Eye (tissue), 1 donor: ENCODE measurements at places on chromosomes 16 and 17.
A peak's percentile ranks its signal among the peaks of the same experiment; 100 is the strongest.

- DNase-seq: no peak
These were observed 4.4 kb downstream of the FMNL1 start for GRCh38 chr17:45225964-45226530.

- DNase-seq: no peak
These were observed 234.6 kb downstream of the HS3ST3A1 start for GRCh38 chr17:13367154-13367553.

- no peak for DNase-seq
These were observed 158.0 kb upstream of the HS3ST3A1 start for GRCh38 chr17:13759518-13760335.

DNA sequence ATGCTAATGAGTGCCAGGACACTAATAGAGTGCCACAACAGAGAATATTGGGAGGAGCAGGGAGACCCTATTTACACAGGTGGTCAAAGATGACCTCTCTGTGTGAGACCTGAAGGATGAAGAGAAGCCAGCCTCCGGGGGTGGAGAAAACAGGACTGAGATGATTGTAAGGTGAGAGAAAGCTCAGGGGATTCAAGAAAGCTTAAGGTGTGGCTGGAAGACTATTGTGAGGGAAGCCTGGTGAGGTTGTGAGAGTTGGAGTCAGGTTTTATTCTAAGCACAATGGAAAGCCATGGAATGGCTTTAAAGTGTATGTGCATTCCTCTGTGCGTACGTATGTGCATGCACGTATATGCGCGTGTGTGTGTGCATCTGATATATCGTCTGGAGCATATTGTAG, 10.4 kb upstream of the MARCHF10 start:
- no peak for DNase-seq

DNA sequence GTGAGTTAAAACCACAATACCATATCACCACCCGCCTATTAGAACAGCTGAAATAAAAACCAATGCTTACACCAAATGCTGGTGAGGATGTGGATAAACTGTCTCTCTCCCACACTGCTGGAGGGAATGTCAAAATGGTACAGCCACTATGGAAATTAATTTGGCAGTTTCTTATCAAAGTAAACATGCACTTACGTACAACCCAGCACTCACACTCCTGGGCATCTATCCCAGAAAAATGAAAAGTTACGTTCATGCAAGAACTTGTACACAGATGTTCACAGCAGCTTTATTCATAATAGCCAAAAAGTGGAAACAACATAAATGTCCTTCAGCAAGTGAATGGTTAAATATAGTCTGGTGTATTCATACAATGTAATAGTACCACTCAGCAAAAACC, 173.2 kb upstream of the MYOCD start:
- DNase-seq: no peak

DNA sequence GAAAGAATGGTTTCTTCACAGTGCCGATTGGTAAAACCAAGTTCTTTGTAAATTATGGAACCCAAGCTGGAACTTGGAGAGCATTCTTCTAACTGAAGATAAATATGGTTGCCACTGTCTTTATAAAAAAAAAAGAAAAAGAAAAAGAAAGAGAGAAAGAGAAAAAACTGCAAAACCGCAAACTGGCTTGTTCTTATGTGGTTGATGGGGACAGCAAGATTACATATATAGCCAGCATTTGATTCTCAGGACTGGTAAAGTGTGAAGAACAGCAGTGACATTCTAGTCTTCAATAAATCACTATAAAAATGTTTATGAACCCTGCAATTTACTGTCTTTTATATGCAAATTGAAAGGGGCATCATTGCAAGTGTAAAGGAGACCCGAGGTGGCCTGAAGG, 605.1 kb downstream of the MAF start:
- no peak for DNase-seq

DNA sequence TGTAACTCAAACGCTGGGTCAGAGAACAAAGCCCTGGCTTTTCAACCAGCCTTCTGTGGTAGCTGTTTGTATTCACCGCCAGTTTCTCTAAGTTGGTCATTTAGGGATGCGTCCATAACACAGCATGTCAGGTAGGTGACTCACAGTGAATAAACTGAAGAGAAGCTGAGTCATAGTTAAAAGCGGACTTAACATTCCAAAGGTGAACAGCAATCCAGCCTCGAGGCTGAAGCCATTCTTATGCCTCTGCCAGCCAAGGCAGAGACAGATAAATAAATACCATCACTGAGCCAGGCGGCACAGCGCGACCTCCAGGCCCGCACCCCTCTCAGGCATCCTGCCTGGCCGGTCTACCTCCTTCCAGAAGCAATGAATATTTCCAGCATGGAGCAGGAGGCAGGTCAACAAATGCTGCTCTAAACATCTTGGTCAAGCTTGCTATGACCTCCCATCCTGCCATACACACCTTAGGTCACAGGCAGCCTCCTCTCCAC, 12.4 kb upstream of the CACNG4 start:
- peak; percentile 39 for DNase-seq

DNA sequence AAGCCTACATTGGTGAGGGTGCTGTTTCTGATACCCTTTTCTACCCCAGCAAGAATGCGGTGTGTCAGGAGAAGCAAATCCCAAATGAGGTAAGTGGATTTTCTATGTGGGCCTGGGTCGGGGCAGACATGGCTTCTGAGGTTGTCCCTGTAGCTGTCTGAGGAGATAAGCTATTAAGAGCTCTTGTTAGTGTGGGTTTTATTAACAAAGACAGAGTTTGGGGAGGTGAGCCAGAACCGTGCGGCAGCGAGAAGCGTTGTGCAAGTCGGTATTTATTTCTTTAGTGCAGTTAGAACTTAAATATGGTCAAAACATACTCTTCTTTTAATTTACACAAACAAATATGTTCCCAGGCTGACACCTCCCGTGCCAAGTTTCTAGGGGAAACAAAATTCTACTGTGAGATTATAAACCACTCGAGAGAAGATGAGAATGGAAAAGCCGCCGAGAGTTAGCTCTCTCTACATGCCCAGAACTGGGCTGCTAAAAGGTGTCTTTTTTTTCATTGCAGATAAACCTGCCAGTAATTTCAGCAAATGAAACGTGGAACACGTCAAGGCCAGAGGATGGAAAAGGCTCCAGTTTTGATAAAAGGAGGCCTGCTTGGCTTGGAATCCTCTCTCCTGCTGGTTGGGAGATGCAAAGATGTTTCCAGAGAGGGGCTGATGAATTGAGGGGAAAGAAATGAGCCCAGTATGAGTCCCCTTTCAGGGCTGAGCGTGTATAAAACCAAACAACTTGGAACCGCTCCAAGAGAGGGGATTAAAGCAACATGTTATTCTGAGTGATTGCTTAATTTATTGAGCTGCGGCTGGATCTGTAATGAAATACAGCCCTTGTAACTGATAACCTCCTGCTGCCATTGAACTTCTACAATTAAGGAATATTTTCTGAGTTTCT, 254.6 kb downstream of the MRTFB start:
- peak; percentile 87 for DNase-seq

DNA sequence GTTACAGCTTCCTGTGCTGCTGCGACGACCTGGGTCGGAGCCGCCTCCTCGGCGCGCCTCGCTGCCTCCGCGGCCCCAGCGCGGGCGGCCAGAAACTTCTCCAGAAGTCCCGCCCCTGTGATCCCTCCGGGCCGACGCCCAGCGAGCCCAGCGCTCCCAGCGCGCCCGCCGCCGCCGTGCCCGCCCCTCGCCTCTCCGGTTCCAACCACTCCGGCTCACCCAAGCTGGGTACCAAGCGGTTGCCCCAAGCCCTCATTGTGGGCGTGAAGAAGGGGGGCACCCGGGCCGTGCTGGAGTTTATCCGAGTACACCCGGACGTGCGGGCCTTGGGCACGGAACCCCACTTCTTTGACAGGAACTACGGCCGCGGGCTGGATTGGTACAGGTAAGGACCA, 746 bp downstream of the HS3ST2 start:
- DNase-seq: no peak

DNA sequence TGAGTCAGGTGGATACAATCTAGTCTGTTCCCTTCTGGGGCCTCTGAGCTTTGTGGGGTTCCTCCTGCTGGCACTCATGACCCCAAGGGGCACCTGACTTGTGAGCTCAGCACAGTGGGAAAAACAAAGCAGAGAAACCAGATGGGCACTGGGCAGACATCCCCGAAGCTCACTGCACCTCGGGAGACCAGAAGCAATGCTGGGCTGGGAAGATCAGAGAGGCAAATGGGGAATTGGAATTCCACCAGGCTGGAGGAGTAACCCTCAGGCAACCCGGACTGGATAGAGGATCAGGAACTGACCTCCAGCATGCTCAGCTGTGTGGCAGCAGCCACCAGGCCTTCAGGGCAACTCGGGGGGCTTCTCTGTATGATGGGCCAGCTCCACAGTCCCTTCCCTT, 50.3 kb downstream of the ABCC12 start:
- no peak for DNase-seq

DNA sequence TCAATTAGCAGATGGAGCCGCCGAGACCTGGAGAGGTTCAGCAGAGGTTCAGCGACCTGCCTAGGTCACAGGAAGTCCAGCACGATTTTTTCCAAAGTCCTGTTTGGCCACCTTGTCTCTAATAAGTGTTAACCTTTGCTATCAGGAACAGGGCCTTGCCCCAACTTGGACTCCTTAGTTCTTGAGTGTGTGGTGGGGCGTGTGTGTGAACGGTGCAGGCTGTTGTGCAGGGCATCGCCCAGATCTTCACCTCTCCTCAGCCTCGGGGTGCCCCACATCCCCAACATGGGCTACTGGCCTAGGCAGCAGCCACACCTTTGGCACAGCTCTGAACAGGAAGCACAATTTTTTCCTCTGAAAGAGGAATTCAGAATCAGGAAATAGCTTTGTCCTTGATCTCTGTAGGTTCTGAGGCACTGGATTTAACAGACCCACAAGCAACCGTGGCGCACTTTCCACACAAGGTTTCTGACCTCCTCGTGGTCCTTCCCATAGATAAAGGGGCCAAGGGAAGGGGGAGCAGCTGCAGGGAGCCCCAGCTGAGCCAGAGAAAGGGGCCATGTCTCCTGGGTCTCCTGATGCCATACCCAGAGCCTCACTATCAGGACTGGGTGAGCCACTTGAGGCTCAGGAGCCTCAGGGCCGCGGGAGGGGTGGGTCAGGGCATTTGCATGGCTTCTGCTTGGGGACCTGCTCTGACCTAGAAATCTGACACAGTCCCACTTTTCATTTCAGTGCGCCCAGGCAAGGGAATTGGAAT, 10.4 kb downstream of the MPRIP start:
- DNase-seq: no peak

- no peak for DNase-seq
These were observed 24.1 kb downstream of the GSE1 start for GRCh38 chr16:85637061-85637807.

GRCh38 chr17:64687961-64688360, 25.9 kb upstream of the SMURF2 start:
- DNase-seq: no peak

- no peak for DNase-seq
These were observed 115.7 kb upstream of the KCNJ16 start for GRCh38 chr17:69959283-69959682.

DNA sequence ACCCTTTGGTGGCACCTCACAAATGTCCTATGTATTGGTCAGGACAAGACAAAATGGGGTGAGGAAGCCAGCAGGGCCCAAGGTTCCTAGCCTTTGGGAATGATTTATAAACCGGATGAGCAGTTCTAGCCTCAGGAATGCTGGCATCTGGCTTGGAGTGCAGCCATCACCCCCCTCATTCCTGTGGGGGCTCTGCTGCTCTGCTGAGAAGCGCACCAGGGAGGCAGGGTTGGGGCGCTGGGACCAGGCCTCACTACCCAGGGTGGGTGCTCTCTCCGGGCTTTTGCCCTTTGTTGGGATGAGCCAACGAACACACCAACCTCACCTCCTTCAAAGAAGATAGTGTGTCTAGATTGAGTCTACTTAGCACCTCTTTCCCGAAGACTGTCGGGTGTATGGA, 39.2 kb downstream of the TMEM11 start:
- DNase-seq: no peak

DNA sequence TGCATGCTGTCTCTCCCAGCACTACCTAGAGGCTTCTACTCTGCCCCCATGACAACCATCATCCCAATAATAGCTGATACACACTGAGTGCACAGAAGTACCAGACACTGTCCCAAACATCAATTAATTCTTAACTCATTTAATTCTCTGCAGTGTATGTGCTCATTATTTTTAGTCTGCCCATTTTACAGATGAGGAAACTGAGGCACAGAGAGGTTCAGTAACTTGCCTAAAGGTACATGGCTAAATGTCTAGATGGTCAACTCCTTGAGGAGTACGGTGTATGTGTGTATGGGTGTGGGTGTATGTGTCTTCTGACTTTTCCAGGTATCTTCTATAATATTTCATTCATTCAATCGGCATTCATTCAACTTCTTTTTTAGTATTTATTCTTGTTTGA, 407.9 kb downstream of the SOX9 start:
- no peak for DNase-seq

DNA sequence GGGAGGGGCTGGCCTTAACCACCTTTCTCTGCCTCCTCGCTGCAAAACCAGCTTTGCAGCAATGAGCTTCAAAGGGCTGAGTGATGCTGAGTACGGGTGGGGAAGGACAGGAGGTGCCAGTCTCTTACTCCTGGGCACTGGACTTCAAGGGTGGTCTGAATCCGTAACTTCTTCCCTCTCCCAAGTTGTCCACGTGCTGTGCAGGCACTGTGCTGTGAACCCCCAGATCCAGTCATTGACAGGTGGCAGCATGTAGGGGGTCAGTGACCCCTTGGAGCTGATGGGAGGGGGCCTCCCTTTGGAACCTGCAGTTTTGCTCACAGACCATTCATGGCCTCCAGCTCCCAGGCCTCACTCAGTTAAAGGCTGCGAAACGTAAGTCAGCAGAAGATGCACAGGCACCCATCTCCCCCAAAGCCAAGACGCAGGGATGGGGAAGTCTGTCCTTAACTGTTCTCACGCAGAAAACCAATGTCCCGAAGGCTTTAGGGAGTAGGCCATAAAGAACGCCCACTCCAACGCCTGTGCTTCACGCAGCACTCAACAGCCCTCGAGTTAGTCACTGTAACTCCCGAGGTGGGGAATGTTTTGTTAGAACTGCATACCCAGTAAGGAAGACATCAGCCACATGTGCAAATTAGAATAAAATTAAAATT, 7.9 kb downstream of the LITAFD start:
- no peak for DNase-seq

DNA sequence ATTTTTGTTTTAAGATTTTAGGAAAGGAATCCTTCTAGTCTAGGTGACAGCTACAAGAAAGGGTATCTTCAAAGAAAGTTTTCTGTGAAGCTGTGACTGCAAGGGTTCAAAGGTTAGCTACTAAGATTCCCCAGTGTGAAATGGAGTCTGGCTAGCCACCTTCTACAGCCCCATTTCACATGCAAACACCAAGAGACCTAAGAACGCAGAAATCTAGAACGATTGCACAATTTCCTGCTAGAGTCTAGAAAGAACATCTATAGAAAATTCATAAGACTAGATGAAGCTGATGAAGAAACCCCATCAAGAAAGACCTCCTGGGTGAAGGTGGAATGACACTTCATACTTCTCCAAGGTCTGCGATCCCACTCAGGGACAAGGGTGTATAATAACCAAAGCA, 77.1 kb downstream of the STX8 start:
- DNase-seq: no peak
